GM12891 (cell line): ENCODE measurements at places on chromosomes 5 and 9.

DNA sequence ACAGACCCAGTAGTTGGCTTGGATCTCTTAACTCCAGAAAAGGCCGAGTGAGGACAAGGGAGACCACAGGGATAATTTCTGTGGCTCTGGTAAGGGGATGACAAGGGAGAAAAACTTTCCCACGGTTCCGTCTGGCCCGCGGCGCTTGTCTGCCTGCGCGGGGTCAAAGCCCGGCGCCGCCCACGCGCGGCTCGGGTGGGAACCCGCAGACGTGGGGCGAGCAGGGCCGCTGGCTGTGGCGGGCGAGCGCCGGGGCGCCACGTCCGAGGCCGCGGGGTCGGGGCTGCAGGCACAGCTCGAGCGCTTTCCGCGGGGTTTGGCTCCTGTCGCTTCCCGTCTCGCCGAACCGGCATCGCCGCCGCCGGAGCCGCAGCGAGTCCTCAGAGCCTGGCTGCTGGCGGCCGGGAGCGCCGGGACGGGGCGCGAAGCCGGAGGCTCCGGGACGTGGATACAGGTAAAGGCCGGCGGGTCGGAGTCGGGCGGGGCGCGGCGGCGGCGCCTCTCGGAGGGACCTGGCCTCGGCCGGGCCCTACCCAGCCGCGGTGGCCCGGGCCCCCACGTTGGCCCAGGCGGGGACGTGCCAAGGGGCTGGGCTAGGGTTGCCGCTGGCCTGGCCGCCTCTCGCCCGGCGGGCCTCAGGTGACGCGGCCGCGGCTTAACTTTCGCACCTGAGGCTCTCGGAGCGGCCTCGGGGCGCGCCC, at the start of gene RNF180:
Gene RNF180, plus strand, starts transcription at position 344 of the 701 bp plus-strand sequence. CDS start 34,965 bp downstream, outside the sequence.
- peak; percentile 12 for DNase-seq

DNA sequence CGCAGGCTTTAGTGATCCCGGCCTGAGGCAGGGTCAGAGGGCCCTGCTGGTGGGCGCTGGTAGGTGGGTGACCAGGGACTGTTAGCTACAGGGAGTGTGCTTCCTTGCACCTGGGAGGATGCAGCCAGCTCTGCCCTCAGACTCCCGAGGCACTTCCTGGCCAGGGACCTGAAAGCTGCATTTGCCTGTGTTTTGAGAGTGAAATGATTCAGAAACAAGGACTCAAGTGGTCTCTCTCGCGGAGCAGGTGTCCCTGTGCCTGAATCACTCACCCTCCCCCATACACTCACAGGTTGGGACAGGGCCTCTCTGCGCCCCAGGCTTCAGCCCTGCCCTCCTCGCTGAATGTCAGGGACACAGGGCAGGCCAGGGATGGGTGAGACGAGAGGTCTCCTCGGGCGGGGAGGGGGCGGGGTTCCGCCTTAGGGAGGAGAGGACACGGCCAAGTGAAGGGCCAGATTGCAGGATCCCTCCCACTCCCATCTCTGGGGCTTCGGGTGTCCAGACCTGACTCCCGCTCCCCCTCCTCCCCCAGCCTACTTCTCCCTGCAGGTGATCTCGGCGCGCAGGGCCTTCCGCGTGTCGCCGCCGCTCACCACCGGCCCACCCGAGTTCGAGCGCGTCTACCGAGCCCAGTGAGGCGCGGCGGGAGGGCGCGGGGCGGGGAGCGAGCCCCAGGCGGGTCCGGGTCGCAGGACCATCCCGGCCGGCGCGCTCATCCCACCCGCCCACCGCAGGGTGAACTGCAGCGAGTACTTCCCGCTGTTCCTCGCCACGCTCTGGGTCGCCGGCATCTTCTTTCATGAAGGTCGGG, 1.5 kb downstream of the LTC4S start:
- DNase-seq = no peak

DNA sequence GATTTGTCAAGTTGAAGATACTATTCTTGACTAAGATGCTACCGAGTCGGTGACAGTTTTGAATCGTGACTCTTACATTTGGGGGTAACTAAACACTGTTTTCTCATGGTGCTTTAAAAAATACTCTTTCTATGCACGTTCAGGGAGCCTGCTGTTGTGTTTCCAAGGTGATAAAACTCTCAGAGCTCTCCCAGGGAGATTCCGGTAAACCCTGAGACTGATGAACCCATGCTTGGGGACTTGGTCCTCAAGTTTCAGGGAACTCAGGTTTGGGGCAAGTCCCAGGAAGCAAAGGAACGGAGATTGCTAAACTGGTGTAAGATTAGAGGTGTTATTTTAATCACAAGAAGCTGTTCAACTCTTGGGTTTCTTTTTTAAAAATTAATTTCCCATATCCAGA, 1.4 kb downstream of the GDA start:
- DNase-seq = no peak

- DNase-seq = no peak
Observed at GRCh38 chr5:80103371-80103770, 68.2 kb downstream of the THBS4 start.

- DNase-seq = no peak
Observed at GRCh38 chr9:96156171-96156974, 145.6 kb downstream of the HSD17B3 start.

DNA sequence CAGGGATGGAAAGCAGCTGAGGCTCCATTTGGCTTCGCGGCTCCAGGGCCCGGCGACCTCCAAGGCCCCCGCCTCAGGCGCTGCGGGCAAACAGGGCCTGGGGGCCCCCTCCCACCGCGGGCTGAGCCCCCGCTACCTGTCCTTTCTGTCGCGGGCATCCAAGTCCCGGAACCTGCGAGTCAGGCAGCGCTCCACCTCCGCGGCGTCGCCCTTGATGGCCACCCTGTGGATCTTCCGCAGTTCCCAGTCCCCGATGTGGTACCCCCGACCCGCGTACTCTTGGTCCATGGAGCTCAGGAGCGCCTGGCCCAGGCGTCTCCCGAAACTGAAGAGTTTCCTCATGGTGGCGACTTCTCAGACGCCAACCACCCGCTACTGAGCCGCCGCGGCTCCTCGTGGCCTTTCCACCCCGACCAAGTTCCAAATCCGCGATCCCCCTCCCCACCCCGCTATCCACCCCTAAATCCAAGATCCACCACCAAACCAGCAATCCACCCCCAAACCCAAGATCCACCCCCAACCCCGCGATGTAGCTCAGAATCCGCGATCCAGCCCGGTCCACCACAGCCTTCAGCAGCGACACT, 86.5 kb upstream of the CCDC180 start:
- no peak for DNase-seq

- no peak for DNase-seq
Observed at GRCh38 chr5:15995341-15996052, 184.1 kb downstream of the MARCHF11 start.

DNA sequence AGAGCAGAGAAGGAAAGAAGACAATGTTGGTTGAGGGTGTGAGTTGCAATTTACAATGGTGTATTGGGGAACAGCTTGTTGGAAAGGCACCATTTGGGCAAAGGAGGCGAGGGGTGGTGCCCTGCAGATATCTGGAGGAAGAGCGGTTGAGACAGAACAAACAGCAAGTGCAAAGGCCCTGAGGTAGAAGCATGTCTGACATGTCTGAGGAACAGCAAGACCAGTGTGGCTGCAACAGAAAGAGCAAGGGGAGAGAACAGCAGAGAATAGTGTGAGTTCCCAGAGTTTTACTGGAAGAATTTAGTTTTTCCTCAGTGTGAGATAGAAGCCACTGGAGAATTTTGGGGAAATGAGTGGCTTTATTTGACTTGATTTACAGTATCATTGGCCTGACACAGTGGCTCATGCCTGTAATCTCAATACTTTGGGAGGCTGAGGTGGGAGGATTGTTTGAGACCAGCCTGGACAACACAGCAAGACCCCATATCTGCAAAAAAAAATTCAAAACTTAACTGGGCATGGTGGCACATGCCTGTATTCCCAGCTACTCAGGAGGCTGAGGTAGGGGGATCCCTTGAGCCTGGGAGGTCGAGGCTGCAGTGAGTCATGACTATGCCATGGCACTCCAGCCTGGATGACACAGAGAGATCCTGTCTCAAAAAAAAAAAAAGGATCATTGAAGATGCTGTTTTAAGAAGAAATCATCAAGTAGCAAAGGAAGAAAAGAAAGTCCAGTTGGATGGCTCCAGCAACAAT, 13.6 kb downstream of the CMBL start:
- DNase-seq = no peak

- no peak for DNase-seq
Observed at GRCh38 chr9:134526584-134527477, 114.8 kb upstream of the COL5A1 start.

GRCh38 chr9:34547960-34548611, 25.3 kb upstream of the ENHO start:
- no peak for DNase-seq

GRCh38 chr9:94881940-94882339, 155.4 kb downstream of the AOPEP start:
- DNase-seq = no peak

DNA sequence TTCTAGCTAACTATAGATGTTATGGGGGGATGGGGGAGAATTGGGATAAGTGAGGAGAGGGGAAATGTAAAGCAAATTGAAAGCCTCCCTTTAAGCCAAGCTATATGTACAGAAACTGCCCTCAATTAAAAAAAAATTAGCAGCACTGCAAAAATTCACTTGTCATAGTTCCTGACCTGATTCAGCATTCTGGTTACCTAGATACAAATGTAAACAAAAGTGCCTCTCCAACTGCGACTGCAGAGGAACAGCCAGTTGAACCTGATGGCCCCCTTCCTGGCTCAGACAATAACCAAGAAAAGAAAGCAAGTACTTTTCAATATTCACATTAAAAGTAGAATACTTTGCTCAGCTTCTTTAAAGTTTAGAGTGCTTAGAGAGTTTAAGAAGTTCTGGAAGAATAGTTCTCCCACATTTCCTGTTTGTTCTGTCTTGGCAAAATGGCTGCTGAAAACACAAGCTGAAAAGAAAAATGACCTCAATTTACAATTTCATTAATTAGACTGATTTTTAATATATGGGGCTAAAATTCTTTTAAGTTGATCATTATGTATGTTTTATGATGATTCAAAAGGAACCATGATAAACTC, 1.5 kb downstream of the FAM81B start:
- no peak for DNase-seq

- DNase-seq = peak; percentile 17
Observed at GRCh38 chr9:89781838-89782540, 177.2 kb downstream of the GADD45G start.

DNA sequence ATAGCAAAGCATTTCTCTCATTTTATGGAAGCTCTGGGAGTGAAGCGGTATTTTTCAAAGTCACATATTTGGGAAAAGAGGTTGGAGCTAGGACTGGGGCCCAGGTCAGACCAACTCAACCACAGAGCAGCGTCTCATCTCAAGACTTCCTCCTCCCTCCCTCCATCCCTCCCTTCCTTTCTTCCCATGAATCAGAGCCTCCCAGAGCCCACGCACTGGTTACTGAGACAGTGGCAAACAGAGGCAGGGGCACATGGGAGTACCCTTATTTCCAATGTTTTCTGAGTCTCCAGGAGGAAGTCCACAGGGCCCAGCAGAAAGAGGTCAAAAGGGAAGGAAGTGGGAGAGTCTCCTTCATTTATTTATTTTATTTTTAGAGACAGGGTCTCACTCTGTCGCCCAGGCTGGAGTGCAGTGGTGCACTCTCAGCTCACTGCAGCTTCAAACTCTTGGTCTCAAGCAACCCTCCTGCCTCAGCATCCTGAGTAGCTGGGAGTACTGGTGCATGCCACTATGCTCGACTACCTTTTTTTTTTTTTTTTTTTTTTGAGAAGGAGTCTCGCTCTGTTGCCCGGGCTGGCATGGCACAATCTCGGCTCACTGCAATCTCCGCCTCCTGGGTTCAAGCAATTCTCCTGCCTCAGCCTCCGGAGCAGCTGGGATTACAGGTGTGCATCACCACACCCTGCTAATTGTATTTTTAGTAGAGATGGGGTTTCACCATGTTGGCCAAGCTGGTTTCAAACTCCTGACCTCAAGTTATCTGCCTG, 52.5 kb upstream of the CDKN2AIPNL start:
- no peak for DNase-seq

DNA sequence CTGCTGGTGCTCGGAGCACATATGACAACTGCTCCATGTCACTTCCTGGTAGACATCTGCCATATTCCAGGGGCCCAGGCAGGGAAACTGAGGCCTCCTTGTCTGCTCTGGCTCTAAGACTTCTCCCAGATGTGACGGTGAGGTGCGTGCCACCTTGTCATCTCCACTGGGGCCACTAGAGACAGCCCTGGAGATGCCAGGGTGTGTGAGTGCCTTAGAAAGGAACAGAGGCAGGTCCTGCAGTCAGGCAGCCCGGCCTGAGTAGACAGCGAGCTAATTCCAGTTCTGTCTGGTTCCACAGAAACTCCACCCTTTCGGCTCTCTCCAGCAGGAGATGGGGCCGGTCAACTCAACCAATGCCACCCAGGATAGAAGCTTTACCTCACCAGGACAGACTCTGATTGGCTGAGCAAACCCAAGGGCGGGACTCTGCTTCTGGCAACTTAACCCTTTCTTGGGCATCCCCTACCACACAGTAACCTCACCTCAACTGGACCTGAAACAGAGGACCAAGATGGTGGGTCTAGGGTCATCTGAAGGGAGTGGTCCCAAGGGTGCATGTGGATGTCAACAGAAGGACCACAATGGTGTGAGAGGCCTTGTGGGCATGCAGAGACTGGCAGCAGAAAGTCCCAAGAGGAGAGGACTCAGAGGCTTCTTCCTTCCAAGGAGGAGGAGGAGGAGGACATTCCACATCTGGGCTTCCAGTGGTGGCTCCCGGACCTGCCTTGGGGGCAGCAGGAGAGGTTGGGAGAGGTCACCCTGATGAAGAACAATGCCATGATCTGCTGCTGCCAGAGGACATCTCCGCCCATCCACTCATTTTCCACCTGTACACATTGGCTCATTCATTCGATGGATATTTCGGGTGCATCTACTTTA, 77.7 kb downstream of the RGS3 start:
- no peak for DNase-seq

DNA sequence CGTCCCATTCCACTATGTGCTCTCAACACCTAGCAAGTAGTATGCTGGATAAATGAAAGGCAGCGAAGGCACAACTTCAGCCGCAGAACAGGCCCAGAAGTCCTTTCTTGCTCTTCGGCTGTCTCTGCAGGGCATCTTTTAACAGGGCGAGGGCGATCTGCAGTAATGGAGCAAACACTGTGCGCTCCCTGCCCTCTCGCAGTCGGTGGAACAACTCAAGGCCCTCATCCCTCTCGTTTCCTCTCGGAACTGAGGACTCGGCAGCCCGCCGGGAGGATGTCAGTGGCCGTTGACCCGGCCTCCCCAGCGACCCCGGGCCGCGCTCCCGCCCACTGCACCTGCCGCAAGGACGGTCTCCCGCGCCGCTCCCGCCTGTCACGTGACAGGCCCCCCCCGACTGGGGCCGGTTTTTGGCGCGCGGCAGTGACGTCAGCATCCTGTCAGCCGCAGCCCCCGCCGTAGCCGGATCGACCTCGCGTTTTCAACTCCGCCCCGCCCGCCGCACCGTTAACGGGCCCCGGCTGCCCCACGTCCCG, 1.1 kb downstream of the ZNF367 start:
- DNase-seq = peak; percentile 81

DNA sequence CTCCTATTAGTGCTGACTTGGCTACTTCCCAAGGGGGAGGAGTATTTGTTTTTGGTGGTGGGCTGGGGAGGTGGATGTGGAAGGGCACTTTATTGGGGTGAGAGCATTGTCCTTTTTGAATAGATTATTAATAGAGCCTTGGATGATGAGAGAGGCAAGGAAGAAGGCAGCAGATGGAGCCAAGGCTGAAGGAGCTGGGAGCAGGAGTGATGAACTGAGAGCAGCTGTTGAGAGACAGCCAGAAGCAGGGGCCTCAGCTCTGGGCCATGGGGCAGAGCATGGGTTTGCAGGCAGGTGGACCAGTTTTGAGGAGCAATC, 29.6 kb downstream of the RGS3 start:
- no peak for DNase-seq
